ENCODE measurements at places on chromosomes 12 and 14. TPM values are rescaled to one million over a fixed set of nuclear protein-coding genes. Genes with fewer than 3 reads are reported as not detected.

GRCh38 chr14:69105326-69105725 is 47.6 kb downstream of the DCAF5 start:
- DNase-seq, result no peak

DNA sequence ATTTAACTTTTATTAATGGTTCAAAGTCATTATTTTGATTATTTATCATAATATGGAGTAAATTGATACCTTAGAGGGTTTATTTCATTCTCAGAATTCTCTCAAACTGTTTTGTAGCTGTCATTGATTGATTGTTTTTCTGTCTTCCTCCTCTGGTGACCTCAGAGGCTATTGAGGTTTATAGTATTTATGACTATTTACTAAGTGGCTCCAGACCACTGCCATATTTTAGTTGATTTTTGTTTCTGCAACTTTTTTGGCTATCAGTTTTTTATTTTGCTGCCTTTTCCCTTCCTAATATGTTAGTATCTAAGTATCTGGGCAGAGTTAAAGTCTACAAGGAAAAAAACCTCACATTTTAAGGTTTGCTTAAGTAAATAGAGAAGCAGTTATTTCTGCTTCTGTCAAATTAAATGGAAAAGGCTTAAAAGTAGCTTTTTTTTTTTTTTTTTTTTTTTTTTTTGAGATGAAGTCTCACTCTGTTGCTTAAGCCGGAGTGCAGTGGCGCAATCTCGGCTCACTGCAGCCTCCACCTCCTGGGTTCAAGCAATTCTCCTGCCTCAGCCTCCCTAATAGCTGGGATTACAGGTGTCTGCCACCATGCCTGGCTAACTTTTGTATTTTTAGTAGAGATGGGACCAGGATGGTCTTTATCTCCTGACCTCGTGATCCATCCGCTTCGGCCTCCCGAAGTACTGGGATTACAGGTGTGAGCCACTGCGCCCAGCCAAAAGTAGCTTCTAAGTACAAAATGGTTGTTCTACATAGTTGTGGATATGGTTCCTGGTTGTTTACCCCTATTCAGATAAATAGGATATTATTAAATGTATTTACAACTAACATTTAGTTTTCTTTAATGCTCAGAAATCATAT is 8.2 kb downstream of the MDM2 start:
- no peak for DNase-seq

Gene ITGA5
- 107 TPM for polyA plus RNA-seq

- DNase-seq, result no peak
These were observed 71.8 kb downstream of the NTN4 start for GRCh38 chr12:95718772-95719171.

All from muscle of arm (tissue), 14 donors.